Stomach (tissue), 19 donors: ENCODE measurements at places on chromosomes 7 and 10. TPM values are rescaled to one million over a fixed set of nuclear protein-coding genes. Genes with fewer than 3 reads are reported as not detected.
A peak's percentile ranks its signal among the peaks of the same experiment; 100 is the strongest.

DNA sequence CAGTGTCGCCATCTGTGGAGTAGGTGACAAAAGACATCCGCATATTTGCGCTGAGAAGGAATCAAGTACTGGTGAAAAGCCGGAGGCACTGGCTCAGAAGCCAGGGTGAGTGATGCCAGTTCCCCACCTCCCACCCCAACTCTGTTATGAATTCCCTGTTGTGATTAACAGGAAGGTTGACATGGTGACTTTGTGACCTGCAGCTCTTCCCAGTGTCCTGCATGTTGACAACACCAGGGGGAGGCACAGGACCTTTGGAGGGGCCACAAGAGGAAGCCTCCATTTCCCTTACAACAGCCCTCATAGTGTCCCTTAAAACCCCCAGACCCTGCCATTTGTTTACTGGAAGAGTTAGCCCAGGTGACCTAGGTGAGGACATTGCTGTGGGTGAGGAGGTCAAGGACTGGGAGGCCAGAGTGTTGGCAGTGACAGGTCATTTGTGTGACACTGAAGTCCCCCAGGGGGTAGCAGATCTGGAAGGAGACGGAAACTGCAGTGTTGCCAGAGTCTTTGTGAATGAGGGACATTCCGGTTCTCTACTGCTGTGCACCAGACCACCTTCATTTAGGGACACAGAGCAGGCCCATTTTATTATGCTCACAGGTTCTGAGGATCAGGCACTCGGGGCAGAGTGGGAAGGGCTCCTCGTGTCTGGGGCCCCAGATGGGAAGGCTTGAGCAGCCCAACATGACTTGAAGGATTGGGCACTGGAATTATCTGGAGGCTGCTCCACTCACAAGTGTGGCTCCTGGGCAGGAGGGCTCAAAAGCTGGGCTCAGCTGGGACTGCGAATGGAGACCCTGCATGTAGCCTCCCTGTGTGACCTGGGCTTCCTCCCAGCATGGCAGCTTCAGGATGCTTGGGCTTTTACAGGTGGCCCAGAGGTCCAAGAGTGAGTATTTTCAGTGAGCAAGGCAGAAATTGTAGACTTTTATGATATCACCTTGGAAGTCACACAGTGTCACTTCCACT lies 13.0 kb upstream of the ANTXRL start:
- DNase-seq: no peak

GRCh38 chr10:47346581-47347302 lies 1.4 kb upstream of the RBP3 start:
- DNase-seq: peak; percentile 38

Gene PLXDC2
- total RNA-seq: 15.5 TPM

Gene GIMAP6
- total RNA-seq: 1.2 TPM

DNA sequence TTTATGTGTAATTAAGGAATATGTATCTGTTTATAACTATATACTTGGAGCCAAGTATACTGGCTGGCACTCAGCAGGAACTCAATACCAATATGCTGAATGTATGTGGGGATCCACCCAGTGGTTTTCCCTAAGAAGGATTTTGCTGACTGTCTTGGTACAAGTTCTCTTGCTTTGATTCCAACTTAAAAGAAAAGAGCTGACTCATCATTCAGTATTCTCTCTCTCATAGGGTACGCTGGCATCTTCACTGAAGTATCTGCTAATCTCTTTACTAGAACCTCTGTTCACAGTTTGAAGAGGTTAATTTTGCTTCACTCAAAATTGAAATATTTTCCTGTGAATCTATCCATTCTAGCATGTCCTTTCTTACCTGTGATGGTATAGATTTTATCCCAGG lies 1044.8 kb downstream of the CNTNAP2 start:
- no peak for DNase-seq

DNA sequence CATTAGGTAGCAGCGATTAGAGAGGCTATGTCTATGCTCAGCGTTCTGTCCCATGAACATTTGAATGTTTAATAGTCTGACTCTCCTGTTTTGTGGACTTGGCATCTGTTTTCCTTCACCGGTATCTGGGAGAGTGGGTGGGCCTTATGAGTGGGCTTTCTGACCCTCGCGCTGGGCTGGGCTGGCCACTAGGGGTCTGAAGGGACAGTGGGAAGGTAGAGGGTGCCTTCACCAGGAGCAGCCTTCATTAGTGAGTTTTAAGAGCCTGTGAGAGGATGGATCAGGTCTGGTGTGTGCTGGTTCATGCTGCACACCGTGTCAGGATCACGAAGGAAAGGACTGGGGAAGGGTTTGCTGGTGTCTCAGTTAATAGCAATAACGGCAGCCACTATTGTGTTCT lies 33.4 kb downstream of the DCLRE1A start:
- DNase-seq: no peak

GRCh38 chr7:78326189-78326588 lies 527.6 kb downstream of the PHTF2 start:
- DNase-seq: no peak

Gene ADAM12
- not detected for total RNA-seq

DNA sequence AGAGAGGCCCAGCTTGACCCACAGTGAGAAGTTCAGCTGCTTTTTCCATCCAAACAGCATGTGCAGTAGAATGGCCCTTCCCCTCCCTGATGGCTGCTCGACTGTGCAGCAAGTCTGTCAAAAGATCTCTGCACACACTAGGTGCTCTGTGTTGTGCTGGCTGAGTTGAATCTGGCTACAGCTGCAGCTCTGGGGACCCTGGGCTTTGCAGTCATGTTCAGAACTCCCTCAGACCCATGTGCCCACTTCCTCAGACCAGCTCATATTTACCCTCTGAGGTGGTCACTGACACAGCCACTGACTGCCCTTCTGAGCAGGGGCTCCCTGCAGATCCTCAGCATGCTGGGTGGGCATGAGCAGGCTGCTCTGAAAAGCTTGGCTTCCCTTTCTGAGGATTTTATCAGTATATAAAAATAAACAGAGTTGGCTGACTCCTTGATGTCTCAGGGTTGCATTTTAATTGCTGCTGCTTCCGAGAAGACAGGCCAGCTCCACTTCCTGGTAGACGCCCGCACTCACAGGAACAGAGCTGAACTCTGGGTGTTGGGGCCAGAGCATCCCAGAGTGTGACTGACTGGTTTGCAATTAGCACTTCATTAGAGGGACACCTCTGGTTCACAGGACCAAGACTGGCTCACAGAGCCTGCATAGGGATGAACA lies 507.9 kb downstream of the RPS24 start:
- DNase-seq: no peak

GRCh38 chr7:31692451-31692850 lies 5.4 kb downstream of the PPP1R17 start:
- DNase-seq: no peak

GRCh38 chr7:115009736-115010440 lies 88.0 kb downstream of the MDFIC start:
- peak; percentile 41 for DNase-seq

DNA sequence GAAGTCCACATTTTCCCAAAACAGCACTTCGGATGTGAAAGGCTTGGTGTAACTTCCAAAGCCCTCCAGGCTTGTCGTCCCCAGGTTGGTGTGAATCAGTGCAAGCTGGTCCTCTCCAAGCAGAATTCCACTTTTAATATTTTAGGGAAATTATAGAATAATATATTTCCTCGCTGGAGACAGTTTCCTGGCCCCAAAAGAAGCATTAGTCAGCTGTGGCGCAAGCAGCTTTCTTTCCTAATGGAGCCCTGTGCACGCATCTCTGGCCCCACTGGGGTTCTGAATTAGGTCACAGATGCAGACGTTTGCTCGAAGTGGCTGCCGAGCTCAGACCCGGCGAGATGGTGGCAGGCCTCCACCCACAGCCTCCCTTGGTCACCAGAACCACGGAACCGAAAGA lies 33.3 kb upstream of the MNX1 start:
- DNase-seq: no peak

GRCh38 chr7:101823096-101823495 lies 5.7 kb downstream of the CUX1 start:
- peak; percentile 32 for DNase-seq
